Esophagus squamous epithelium (tissue), 5 donors: ENCODE measurements at places on chromosomes 1 and 21. TPM values are rescaled to one million over a fixed set of nuclear protein-coding genes. Genes with fewer than 3 reads are reported as not detected.

GRCh38 chr1:43405219-43405875 is 15.6 kb downstream of the SZT2 start:
- DNase-seq, result no peak

- no peak for DNase-seq
Measured at GRCh38 chr21:18228060-18228739, 16.4 kb upstream of the CHODL start.

- no peak for DNase-seq
Measured at GRCh38 chr1:165225650-165226049, 130.9 kb downstream of the LMX1A start.

DNA sequence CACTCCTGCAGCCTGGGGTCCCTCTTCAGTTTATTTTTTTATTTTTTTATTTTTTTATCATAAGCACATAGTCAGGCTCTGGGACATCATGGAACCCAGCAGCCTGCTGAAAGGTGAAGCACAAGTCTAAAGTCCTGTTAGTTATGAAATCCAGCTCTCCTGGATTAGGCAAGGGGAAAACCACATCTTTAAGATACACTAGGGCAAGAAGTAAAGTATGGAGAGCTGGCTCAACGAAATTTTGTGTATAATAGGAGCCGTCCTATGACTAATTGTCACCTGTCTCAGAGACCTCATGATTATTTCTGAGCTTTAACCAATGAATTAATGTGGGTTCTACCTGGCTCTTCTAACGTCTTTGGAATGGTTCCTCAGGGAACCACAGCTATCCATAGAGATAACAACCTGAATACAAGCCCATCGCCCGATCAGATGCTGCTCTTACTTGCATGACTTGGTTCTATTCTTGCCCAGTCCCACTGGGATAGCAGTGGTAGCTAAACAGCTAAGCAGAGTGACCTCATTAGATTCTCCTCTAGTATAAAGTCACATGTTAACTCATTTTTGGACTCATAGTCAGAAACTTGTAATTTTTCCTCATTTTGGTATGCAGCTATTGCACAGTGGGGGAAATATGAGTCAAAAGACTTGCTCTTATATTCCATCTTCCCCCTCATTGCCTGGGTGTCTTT is 122.7 kb downstream of the LMO4 start:
- DNase-seq, result no peak

- no peak for DNase-seq
Measured at GRCh38 chr1:177246710-177247580, 76.2 kb downstream of the BRINP2 start.

DNA sequence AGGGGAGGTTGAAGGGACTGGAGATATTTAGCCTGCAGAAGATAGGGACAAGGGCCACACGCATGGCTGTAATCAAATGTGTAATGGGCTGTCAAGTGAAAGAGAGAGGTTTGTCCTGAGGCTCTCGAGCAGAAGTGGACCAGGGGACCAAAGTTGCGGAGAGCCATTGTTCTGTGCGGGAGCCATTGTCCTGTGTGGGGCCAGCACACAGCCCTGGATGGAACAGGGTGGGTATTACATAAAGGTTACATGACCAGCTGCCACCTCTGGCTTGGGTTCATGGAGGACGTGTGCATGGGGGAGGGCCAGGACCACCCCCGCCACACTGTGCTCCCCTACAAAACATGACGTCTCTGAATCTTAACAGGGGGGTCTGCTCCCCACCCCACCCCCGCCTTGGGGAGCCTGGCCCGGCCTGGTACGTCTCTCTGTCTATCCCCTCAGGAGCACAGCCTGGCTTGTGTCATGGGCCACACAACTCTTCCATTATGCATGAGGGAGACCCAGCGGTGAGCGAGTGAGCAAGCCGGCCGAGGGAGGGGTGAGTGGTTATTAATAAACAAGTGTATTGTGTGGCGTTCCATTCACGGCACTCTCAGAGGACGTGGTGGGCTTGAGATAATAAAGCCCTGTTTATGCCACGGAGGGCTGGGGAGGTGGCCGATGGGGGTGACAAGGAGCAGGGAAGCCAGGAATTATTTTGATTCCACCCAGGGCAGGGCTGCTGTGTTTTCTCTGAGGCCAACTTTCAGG is at the start of gene NFASC:
TSS of gene NFASC (plus strand) at position 703 of the 753 bp plus-strand sequence. CDS start 73,454 bp downstream, outside the sequence.
- no peak for DNase-seq

GRCh38 chr1:156025876-156026275 is 5.1 kb upstream of the SSR2 start:
- DNase-seq, result no peak

GRCh38 chr1:29129916-29130315 is 6.2 kb upstream of the TMEM200B start:
- DNase-seq, result no peak

GRCh38 chr1:96144636-96145035 is 576.9 kb upstream of the PTBP2 start:
- no peak for DNase-seq

DNA sequence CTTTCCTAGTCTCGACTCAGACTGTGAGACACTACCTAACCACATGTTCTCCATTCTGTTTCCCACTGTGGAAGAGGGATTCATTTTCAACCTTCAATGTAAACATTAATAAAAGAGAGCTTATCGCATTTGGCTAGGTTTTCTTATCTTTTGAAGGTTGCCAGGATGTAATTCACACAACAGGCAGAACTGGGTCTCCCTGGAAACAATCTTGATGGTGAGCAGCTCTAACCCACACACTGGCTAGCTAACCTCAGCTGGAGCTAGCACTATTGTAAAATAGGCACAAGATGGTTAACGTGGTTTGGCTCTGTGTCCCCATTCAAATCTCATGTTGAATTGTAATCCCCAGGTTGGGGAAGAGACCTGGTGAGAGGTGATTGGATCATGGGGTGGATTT is 75.1 kb downstream of the ZSCAN20 start:
- DNase-seq, result no peak

The ITLN2 gene
- not detected for total RNA-seq

The S100A5 gene
- not detected for total RNA-seq

The ZFP69B gene
- 0.57 TPM for total RNA-seq

The KIF14 gene
- total RNA-seq, result 4.3 TPM

The HPDL gene
- total RNA-seq, result 4.6 TPM

The FCRL6 gene
- 0.76 TPM for total RNA-seq
